Stimulated activated CD4-positive, alpha-beta T cell treated with anti-CD3 and anti-CD28 coated beads, Interleukin-12 subunit alpha, Interleukin-12 subunit beta, amount 100 ng/mL, for 4 hours (primary cell): ENCODE measurements at places on chromosomes 6 and 20.

GRCh38 chr6:12716298-12716916 is at the start of gene PHACTR1:
Gene PHACTR1, plus strand, starts transcription at chr6:12716767.
- no peak for DNase-seq

- DNase-seq = no peak
Measured at GRCh38 chr6:129448965-129449364, 261.0 kb downstream of the ARHGAP18 start.

DNA sequence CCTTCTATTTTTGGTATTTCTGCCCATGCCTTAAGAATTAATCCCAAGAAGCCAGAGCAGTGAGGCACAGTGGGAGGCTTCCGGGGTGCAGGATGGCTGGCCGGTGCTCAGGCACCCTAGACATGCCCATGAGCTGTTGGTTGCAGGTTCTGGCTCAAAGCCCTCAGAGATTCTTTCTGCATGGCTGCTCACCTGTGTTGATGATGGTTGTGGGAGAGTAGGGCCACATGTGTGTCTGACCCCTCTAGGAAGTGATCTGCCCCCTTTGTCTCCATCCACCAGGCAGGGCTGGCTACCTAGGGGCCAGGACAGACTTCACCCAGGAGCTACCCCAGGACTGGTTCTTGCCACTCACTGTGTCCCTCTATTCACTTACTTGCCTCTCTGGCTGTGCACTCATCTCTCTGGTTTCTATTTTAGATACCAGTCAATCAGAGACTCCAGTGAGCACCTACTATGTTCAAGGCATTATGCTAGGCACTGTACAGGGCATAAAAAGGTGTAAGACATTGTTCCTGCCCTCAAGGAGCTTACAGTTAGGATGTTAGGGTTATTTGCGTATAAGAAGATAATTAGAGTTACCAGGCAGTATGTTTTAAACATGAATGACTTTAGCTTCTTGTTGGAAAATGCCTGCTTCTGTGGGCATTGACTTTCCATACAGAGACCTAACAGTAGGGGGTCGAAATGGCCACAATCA is 16.8 kb downstream of the CD83 start:
- DNase-seq = no peak

GRCh38 chr20:21137078-21137477 is 11.2 kb downstream of the KIZ start:
- no peak for DNase-seq

GRCh38 chr20:54262671-54263070 is 54.8 kb downstream of the PFDN4 start:
- no peak for DNase-seq

GRCh38 chr6:89950879-89951391 is 56.7 kb downstream of the GJA10 start:
- no peak for DNase-seq

- DNase-seq = no peak
Measured at GRCh38 chr20:5482791-5483190, 166.0 kb upstream of the PROKR2 start.

DNA sequence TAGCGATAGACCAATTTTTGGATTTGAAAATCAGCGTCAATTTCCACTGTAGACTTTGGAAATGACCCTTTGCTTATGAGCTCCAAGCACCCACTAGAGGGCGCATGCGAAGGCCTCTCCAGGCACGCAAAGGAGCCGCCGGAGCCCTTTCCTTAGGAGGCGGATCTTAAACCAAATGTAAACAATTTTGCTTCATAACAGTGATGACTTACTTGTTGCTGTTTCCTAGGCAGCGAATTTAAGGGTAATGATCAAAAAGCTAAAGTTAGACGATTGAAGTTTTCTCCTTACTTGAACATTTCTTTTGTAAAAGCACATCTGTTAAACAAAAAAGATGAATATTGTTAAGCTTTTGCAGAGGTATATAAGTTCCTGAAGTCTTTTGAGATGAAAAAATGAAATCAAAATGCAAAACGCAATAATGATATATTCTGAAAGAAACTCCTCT is 29.2 kb upstream of the EXOC2 start:
- DNase-seq = peak; percentile 70

- DNase-seq = no peak
Measured at GRCh38 chr6:37801605-37801940, 18.0 kb upstream of the ZFAND3 start.

DNA sequence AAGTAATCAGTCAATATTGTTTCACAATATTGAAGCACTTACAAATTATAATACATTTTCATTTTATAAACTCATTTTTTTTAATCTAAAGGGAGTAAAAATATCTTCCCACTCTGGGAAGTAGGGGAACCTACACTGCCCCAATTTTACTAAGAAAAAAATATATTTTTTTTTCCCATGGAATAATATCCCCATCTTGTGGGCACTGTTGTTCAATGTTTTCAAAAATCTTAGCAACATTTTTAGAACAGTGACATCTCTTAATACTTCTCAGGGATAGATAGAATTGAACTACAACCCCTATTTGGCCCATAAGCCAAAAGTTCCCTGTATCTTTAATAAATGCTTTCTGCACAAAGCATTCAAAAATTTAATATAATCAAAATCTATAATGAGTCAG is 42.9 kb downstream of the ARHGAP18 start:
- DNase-seq = no peak

GRCh38 chr6:129630596-129630995 is 79.4 kb downstream of the ARHGAP18 start:
- DNase-seq = no peak

DNA sequence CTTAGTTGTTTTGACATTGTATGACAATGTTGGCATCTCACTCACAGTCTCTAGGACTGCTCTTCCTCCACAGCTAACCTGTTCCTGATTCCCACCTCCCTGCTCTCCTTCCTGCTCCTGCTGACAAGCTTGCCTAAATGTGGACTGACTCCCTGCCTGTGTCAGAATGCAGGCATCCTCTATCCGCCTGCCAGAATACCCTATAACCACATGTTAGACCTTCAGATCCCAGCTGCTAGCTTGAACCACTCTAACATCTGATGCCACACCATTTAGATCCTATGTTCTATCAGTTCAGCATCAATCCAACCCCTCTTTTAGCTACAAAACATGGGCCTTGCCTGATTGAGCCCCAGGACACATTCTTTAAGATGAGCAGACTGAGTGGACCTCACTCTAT is 12.2 kb downstream of the FILIP1 start:
- no peak for DNase-seq

DNA sequence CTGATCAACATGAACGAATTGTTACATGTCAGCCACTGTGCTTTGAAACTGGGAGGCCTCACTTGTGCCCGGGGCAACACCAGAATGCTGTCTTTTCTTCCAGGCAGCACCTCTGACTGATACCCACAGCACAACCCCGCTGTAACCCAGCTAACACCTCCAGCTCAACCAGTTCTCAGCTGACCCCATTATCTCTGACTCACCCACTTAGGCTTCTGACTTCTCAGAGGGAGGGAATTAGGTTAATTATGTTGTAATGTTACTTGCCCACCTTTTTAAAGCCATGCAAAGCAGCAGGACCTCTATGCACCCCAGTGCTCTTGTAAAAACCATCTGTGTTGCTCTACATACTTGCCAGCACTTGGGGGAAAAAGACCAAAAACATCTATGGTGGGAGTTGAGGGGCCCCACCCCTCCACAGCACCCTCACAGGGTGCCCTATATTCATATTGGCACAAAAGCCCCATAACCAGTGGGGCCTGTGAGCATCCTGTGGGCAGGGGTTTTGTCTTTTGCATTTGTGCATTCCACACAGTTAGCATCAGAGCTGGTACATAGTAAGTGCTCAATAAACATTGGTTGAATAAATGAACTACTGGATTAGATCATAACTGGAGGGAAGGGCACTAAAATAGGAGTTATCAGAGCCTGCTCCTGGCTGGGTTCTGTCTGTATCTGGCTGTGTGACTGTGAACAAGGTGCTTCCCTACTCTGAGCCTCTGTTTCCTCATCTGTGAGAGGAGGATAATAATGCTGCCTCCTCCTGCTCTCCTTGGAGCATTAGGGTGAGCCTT is 22.3 kb downstream of the BNIP5 start:
- DNase-seq = no peak

- no peak for DNase-seq
Measured at GRCh38 chr6:107207251-107207873, 92.0 kb upstream of the BEND3 start.

DNA sequence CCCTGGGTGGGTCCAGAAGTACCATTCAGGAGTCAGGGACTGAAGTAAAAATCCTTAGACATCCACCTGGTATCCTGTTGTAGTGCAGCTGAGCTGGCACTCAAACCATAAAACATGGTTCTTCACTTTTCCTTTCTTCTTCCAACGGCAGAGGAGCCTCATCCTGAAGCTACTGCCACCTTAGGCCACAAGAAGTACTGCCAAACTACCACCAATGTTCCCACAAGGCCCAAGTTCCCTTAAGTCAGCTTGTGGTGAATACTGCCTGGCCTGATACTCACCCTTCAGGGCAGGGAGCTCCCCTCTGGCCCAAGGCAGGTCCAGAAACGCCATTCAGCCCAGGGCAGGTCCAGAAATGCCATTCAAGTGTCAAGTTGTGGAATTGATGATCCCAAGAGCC is 1053.4 kb upstream of the CITED2 start:
- no peak for DNase-seq

DNA sequence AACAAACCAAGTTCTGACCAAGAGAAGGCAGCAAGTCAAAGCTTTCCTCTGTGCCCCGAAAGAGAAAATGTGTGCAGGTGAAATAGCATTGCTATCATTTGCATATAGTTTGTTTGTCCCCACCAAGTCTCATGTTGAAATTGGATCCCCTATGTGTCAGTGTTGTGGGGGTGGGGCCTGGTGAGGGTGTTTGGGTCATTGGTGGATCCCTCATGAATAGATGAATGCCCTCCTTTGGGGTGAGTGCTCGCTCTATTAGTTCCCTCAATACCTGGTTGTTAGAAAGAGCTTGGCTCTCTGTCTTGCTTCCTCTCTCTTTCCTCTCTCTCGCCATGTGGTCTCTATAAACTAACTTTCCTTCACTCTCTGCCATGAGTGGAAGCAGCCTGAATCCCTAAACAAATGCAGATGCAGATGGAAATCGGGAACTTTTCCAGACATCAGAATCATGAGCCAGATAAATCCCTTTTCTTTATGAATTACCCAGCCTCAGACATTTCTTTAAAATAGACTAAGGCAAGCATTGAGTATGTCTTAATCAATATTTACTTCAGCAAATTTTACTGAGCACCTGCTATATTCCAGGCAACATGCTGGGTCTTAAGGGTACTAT is 43.8 kb upstream of the SYNDIG1 start:
- DNase-seq = no peak

- DNase-seq = no peak
Measured at GRCh38 chr6:82268301-82268846, 20.8 kb upstream of the IBTK start.

DNA sequence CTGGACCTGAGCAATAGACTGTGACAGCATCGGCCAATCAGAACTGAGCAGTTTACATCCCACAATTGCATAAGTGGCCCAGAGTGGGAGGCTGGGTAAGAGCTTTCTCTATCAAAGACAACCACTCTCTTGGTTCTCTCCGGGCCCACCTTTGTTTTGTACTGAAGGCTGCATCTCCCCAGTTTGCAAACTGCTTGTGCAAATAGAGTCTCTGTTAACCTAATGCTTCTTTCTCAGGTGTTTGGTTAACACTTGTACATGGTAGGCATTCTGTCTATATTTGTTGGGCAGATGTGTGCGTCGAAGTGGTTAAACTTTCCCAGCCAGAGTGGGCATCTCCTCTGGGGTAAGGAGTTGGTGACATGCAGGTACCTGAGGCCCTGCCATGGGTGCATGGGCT is 177.1 kb downstream of the CDH26 start:
- DNase-seq = no peak

DNA sequence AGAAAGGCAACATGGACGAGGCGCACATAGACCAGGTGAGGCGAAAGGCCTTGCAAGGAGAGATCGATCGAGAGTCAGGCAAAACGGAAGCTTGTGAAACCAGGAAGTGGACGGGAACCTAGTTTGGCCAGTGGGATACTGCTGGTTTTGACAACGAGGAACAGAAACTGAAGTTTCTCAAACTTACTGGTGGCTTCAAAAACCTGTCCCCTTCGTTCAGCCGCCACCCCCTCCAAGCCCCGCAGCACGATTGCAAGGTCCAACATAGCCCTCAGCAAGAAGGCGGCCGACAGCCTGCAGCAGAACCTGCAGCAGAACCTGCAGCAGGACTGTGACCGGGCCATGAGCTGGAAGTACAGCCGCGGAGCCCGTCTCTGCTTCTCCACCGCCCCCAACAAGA is 238.0 kb downstream of the KHDC1L start:
- no peak for DNase-seq

GRCh38 chr6:90993770-90994169 is 406.9 kb upstream of the MAP3K7 start:
- DNase-seq = no peak

- DNase-seq = no peak
Measured at GRCh38 chr20:21513181-21513663, 642 bp downstream of the NKX2-2 start.

GRCh38 chr6:116363759-116364158 is 7.0 kb upstream of the DSE start:
- no peak for DNase-seq

- no peak for DNase-seq
Measured at GRCh38 chr6:140537834-140538705, 1163.6 kb upstream of the CITED2 start.

DNA sequence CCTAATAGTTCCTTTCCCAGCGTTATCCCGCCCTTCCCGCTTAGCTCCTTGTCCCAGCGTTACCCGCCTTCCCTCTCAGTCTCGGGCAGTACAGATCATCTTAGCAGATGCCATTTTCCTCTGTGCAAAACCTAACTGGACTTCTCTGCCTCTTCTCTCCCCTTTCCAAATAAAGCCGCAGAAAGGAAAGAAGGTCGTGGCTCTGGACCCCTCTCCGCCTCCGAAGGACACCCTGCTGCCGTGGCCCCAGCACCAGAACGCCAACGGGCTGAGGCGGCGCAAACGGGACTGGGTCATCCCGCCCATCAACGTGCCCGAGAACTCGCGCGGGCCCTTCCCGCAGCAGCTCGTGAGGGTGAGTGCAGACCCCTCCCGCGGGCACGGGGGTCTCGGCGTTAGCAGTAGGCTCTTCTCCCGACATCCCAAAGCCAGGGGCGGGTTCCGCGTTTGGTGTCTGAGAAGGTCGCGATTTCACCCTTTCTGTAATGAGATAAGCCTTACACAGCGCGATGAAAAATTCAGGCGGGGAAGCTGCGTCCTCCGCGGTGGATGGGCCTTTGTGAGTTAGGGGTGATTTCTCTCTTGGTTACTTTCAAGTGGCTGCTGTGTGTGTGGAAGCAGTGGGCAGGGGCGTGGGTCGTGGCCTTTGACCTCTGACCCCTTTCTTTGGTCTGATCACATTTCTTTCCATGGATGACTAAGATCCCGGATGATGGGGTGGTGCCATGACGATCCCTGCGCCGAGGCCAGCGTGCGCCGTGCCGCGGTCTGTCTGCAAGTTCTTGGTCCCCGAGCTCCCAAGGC is 292.7 kb downstream of the TAF4 start:
- DNase-seq = no peak

- DNase-seq = no peak
Measured at GRCh38 chr20:60586269-60587050, 628.2 kb downstream of the CDH26 start.

DNA sequence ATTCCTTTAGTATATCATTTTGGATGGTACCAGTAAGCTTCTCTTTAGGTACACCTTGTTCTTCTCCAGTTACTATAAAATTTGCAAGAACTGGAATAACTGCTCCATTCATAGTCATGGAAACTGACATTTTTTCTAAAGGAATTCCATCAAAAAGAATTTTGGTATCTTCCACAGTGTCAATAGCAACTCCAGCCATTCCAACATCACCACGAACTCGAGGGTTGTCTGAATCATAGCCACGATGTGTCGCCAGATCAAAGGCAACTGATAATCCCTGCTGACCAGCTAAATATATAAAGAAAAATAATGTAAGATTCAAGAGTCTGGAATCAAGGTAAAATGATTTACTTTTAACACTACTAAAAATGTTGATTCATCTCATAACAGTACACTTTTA is 5.3 kb downstream of the MMUT start:
- no peak for DNase-seq
